IMR-90 (cell line): ENCODE measurements at places on chromosomes 1 and 21. TPM values are rescaled to one million over a fixed set of nuclear protein-coding genes. Genes with fewer than 3 reads are reported as not detected.
A peak's percentile ranks its signal among the peaks of the same experiment; 100 is the strongest.

Gene RBP7
- not detected in 2 replicates for total RNA-seq

Gene OR2L3
- total RNA-seq = not detected in 2 replicates

GRCh38 chr1:153422450-153423068 is 6.2 kb downstream of the S100A7A start:
- peak; percentile 64 for DNase-seq

- DNase-seq = no peak
These were observed 52.5 kb upstream of the DMRTB1 start for GRCh38 chr1:53406551-53407235.

DNA sequence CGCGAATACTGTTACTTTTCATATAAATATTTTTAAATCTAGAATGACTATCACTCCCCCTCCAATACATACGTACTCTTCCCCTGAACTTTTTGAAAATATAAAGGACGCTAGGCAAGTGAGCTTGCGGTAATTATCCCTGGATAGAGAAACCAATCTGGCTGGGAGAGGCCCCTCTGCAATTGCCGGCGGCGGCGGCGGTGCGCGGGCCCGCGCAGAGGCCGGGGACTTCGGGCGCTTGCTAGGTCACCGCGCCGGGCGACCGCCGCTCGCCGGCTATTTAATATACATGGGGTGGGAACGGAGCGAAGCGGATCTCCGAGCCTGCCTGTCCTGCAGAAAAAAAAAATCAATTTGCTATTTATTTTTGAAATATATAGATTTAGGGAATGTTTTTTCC is 416.3 kb upstream of the ESRRG start:
- DNase-seq = no peak

- DNase-seq = no peak
These were observed 45.4 kb upstream of the LRRN2 start for GRCh38 chr1:204730826-204731459.

GRCh38 chr1:99315305-99315704 is 51.0 kb downstream of the PLPPR4 start:
- no peak for DNase-seq

DNA sequence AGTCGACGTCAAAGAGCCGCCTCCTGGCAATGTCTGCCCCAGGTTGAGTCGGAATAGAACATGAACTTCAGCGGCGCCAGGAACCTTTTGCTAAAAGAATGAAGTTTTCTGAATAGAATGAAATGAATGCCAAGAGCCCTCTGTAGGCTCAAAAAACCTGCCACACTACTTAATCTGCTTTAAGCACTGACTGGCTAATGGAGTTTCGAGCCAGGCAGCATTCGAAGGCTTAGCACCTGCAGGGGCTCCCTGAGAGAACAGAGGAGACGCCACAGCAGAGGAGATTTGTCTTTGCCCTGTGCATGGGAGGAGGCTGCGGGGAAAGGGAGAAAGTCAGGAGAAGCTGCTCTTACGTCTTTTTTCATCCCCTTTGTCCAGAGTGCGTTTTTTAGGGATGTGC is 641.7 kb downstream of the AJAP1 start:
- no peak for DNase-seq

GRCh38 chr1:186865253-186865652 is 36.5 kb downstream of the PLA2G4A start:
- DNase-seq = no peak

DNA sequence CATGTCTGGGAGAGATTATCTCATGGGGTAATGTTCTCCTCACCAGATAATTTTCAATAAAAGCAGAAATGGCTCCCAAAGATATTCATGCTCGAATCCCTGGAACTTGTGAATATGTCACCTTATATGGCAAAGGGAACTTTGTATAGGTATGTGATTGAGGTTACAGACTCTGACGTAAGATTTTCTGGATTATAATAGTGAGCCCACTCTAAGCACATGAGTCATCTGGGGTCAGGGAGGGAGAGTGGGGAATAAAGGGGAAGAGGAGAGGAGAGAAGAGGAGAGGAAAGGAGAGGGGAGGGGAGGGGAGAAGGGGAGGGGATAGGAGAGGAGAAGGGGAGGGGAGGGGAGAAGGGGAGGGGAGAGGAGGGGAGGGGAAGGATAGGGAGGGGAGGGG is 1193.9 kb downstream of the PLA2G4A start:
- peak; percentile 52 for DNase-seq

DNA sequence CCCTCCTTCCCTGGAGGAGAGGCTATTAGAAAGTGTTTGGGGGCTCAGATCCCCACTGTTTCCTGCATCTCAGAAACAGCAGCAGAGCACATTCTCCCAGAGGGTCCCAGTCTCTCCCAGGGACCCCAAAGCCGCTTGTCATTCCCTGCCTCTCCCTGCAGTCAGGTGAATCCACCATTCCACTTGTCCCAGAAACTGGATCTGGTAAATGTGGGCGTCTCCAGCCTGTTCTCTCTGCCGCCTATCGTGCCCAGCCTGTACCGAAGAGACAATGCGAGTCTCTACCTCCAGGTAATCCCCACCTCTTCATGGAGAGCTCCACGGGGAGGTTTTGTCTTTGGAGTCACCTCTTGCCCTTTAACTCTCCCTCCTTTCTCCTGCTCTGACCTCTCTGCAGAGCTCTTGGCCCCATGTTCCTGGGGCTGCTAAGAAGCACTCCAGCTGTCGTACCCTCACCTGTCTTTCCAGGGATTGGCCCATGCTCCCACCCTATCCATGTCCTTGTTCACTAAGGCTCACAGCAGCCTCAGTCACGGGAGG is 26.9 kb downstream of the INAVA start:
- no peak for DNase-seq

- DNase-seq = no peak
These were observed 134.9 kb upstream of the NRIP1 start for GRCh38 chr21:15199414-15200383.

- no peak for DNase-seq
These were observed 12.4 kb downstream of the IFFO2 start for GRCh38 chr1:18943914-18944572.
